ENCODE measurements at places on chromosomes 7 and 10.

- DNase-seq, result no peak
Measured at GRCh38 chr10:15378569-15378968, 7.5 kb upstream of the FAM171A1 start.

DNA sequence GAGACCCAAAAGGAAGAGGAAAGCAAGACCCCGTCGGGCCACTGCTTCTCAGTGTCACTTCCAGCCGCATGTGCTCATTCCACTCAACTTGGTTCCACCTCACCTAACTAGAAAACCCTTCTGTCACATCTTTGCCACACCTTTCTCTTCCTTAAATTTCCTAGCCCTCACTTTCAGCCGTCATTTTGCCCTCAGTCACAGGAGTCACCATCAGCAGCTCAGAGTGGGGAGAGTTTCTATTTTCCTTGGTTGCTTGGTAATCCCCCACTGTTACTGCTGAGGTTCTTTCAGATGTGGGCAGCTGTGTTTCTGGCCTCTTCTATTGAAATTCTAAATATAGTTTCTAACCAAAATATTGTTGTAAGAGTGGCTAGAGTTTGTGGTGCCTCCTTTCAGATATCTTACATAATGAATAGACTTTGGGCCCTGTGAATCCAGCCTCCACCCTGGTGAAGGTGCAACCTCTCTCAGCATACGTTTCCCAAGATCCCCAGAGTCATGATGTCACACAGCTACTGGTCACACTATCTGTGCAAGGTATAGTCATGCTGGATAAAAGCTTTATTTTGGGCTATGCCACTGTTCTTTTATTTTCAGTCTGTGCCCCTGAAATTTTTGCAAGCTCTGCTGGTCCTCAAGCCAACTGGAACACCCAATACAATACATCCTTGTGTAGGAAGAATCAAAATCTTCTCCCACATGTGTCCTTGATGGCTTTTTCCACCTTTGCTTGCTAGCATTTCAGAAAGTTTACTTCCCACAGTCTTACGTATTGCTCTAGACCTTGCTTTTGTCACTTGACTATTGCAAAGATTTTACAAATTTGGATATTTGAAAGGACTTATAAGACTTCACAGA, 9.2 kb downstream of the AGBL3 start:
- DNase-seq, result no peak

GRCh38 chr10:78779339-78779955, 289.3 kb upstream of the ZMIZ1 start:
- DNase-seq, result no peak

DNA sequence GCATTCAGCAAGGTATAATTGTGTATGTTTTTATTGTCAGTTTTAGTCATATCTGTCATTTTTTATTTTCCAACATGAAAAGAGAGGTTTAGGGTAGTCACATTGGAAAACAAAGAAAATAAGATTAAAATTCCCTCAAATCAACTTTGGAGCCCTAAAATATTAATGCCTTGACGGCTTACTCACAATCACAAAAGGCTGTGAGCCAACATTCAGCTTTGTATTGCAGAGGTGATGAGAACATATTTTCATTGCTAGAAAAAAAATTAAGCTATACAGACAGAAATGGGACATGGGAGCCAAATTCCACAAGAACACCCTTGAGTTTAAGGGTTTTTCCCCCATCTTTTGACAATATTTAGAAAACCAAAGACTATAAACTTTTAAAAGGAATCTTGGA, 30.2 kb downstream of the CALD1 start:
- DNase-seq, result no peak

- DNase-seq, result no peak
Measured at GRCh38 chr7:71173955-71174354, 42.0 kb downstream of the GALNT17 start.

DNA sequence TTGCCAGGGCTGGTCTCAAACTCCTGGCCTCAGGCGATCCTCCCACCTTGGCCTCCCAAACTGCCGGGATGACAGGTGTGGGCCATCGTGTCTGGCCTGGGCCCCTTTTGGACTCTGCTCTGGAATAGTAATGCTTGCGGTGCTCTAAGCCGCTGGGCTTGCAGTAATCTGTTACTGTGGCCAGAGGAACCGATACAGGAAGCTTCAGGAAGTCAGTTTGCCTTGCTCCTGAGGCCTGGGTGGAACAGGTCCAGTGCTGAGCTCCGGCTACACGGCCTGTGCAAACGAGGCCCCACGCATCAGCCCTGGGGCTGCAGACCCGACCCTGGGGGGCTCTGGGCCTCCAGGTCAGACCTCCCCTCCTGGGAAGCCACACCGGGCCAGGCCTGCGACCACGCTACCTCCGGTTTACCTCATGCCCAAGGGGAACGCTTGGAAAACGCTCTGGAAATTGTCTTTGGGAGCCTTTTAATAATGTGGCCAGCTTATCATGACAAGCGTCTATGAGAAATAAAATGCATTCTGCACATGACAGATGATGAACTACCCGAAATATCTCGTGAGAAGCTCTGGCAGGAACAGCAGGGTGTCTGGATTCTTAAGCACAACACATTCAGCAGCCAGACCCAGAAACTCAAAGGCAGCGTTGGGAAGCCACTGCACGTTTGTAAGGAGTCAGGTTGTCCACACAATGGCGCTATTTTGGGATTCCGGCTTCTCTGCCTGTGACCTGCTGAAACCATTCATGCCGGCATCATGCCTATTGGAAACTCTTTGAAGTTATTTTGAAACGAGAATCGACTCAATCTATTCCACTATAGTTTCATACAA, 10.1 kb upstream of the ADAP1 start:
- no peak for DNase-seq

GRCh38 chr7:47400741-47401206, 181.1 kb downstream of the TNS3 start:
- DNase-seq, result no peak

DNA sequence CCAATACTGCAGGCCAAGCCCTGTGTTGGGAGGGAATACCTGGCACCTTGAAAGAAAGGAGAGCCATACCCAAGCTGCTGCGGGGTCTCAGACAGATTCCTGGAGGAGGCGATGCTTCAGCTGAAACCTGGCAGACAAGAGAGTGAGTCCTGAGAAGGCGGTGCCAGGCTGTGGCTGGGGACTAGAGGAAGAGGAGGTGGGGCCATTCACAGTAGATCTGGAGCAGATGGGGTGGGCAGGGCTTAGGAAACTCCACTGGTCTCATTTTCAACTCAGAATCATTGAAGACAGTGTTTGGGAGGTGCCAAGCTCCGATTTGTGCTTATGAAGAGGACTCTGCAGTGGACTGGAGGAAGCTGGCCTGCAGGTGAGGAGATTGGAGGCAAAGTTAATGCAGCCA, 236.3 kb upstream of the MKI67 start:
- DNase-seq, result no peak

GRCh38 chr7:92875719-92876118, 39.3 kb upstream of the CDK6 start:
- no peak for DNase-seq

GRCh38 chr7:70325509-70326101, 727.3 kb downstream of the AUTS2 start:
- DNase-seq, result no peak

DNA sequence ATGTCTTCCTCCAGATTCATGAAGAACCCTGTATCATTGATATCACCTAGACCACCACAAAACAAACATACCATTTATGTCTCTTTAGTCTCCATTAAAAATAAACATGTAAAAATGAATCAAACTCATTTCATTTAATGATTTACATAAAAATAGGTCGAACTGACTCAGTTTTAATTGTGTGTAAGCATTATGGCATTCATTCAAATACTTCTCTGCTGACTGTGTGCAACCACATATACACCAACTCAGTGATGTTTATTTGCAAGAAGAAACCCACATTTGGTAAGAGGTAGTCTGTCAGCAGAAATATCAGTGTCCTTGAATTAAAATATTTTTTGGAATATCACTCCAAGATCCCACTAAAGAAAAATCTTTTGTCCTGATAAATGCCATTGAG, 30.5 kb downstream of the ABCB1 start:
- no peak for DNase-seq

DNA sequence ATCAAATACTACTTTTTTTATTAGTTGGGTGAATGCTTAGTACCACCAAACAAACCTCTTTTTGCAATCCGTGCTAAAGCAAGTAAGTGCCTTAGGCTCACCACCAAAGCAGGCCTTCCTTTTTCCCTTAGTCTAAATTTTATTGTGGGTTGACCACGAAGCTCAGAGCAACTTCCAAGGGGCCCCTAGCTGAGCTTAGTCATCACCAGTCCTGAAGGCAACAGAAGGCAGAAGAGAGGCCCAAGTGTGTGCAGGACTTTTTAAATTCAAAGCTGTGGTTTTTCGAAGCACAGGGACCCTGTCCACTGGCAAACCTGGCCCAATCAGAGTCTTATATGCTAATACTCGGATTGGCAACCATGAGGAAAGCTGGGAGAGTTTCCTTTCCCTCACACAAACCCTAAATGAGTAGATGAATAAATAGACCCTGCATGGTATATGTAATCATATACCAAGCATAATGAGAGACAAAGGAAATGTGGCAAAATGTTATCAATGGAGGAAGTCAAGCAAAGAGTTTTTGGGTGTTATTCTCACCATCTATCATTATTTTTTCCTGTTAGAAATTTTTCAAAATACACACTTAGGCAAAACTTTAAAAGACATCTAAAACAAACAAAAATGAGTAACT, 453.2 kb upstream of the GALNT17 start:
- DNase-seq, result no peak

GRCh38 chr7:66768865-66769832, 28.6 kb downstream of the RABGEF1 start:
- no peak for DNase-seq

- no peak for DNase-seq
Measured at GRCh38 chr10:76962851-76963250, 674.8 kb downstream of the KCNMA1 start.

DNA sequence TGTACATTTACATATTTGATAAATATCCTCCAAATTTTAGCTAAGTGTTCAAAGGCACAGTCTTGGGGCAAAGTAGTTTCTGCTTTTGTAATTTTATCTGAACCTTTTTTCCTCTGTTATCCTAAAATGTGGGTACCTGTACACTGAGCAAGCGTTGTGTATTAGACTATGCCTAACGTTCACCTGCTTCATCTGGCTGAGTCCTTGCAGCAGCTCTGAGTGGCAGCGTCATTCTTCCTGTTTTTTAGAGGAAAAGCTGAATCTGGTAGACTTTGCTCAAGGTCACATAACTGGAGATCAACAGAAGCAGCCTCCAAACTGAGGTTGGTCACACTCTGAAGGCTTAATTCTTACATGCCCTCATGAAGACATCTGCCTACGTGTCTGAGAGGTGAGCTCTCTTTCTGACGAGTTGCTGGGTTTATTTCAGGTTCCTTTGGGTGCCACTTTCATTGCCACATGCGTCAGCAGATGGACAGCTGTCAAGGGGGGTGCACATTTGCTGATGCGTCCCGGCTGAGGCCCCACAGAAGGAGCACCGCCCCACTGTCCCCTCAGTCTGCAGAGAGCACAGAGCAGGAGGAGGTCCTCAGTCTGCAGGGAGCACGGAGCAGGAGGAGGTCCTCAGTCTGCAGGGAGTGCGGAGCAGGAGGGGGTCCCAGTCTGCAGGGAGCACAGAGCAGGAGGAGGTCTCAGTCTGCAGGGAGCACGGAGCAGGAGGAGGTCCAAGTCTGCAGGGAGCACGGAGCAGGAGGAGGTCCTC, 406.5 kb upstream of the SHH start:
- no peak for DNase-seq

DNA sequence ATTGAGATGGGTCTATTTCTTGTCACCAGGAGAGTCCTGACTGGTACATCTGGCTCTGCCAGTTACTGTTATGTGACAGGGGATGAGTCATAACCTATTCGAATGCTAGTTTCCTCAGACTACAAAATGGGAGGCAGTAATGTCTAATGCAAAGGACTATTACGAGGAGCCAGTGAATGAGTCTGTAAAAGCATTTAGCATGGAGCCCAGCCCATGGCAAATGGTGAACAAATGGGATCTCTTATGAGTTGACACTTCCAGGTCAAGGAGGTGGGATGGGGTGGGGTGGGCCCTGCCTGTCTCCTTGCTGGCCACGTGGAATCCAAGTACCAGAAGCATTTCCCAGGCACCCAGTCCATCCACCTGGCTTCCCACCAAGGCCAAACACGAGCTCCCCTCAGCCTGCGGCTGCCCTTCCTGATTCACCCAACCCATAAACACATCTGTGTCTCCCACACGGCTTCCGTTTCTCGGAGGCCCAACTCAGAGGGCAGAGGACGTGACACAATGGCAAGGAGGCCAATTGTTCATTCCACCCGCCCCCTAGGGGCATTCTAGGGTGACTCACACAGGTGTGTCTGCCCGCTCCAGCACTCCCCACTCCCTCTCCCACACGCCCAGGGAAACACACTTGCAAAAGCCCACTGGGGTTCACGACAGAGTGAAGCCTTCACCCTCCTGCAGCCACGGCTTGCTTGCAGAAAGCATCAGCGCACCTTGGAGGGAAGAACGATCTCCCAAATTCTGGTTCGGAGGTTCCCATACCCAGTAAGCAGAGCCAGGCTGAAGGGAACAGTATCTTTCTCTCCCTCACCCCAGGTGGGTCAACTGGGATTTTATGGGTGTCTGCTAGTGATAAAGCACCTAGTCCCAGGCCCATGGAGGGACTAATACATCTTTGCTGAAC, 109.8 kb downstream of the SH3PXD2A start:
- no peak for DNase-seq

- DNase-seq, result no peak
Measured at GRCh38 chr10:77575271-77576006, 62.2 kb downstream of the KCNMA1 start.

GRCh38 chr7:41131956-41132355, 570.9 kb downstream of the INHBA start:
- no peak for DNase-seq

DNA sequence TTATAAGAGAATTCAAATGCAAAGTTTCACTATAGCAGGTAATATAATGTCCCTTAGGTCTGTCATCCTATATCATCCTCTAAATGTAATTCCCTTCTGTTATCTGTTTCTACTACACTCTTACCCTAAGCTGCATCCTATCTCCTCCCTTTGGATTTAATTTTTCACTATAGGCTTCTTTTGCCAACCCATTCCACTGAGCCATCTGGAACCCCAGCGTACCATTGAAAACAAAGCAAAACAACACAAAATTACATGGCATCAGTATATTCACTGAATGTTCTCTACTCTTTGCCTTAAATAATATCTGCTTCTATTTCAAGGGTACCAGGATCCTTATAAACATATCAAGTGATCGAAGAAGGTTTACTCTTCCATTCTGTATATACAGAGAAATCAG, 1530.2 kb upstream of the LRRTM3 start:
- DNase-seq, result no peak

DNA sequence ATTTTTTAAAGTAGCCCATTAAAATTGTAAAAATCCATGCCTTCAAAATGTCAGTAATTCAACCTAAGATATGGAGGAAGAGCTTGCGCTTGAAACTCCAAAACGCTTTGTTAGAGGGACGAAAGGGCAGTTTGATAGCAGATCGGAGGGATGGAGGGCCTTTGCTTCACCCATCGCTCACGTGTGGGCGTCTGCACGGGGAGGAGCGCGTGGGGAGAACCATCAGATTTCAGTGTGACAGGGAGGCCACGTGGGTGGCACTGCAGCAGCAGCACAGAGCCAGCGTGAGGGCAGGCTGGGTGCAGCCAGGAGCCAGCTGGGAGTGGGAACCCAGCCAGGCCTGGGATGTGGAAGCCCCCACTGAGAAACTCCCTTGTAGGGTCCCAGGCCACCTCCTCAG, 325.5 kb downstream of the PAXIP1 start:
- DNase-seq, result no peak
